ENCODE measurements at places on chromosomes 1 and 21. TPM values are rescaled to one million over a fixed set of nuclear protein-coding genes. Genes with fewer than 3 reads are reported as not detected.

- no peak for DNase-seq
Measured at GRCh38 chr1:245056913-245057312, 97.9 kb upstream of the KIF26B start.

GRCh38 chr21:33127154-33127867 lies 57.4 kb downstream of the OLIG1 start:
- peak; percentile 48 for DNase-seq

GRCh38 chr1:4652631-4653327 lies 1.6 kb upstream of the AJAP1 start:
- DNase-seq, result peak; percentile 8

The SHC1 gene
- total RNA-seq, result 148 TPM

The TTC4 gene
- 26.3 TPM for total RNA-seq

GRCh38 chr1:67705735-67706453 lies 20.9 kb downstream of the GADD45A start:
- DNase-seq, result no peak

DNA sequence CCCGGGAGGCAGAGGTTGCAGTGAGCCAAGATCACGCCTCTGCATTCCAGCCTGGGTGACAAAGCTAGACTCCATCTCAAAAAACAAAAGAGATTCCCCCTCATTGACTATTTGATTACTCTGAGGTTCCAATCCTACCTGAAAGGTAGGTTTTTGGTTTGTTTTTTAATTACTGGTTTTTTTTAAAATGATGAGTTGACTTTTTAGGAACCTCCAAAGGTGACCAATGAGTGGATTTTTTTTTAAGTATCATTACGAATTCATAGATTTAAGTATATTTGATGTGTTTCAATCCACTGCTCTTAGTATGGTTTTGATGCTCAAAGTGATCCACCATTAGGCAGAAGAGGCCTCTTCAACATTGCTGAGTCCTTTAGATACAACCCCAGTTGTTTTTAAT lies 47.9 kb upstream of the LAX1 start:
- DNase-seq, result no peak

DNA sequence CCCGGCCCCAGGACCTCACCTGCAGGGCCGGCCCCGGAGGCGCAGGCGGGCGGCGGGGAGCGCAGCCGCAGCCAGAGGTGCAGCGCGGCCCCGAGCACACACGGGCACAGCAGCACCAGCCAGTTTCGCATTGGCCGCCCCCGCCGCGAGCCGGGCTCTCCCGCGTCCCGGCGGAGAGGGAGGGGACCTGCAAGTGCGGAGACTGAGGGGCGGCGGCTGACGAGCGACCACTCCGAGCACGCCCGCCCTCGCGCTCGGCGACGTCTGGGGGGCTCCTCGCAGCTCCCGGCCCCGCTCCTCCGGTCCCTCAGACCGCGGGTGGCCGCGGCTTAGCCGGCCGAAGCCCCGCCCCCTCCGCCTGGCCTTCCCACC lies at the start of gene B3GALNT2:
Gene B3GALNT2, minus strand, starts transcription at position 331 of the 372 bp plus-strand sequence. Its CDS starts 200 bp downstream, at position 131.
- DNase-seq, result no peak

GRCh38 chr1:119222271-119222670 lies 81.8 kb upstream of the WARS2 start:
- DNase-seq, result no peak

GRCh38 chr1:234715252-234716014 lies 105.5 kb upstream of the IRF2BP2 start:
- DNase-seq, result no peak

GRCh38 chr1:232301246-232301645 lies 328.7 kb downstream of the SIPA1L2 start:
- DNase-seq, result no peak

The TCEA3 gene
- total RNA-seq, result 3.7 TPM

DNA sequence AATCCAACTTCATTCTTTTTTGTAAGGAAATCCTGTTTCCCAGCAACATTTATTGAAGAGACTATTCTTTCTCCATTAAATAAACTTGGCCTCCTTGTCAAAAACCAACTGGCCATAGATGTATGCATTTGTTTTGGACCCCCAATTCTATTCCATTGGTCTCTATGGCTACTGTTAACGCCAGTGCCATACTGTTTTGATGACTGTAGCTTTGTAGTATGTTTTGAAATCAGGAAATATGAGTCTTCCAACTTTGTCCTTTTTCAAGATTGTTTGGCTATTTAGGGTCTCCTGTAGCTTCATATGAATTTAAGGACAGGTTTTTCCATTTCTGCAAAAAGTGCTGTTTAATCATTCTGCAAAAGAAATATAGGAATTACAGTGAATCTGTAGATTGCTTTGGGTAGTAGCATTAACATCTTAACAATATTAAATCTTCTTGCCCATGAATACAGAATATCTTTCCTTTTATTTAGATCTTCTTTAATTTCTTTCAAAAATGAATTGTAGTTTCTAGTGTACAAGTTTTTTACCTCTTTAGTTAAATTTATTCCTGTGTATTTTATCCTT lies 61.3 kb downstream of the ITGB3BP start:
- DNase-seq, result no peak

DNA sequence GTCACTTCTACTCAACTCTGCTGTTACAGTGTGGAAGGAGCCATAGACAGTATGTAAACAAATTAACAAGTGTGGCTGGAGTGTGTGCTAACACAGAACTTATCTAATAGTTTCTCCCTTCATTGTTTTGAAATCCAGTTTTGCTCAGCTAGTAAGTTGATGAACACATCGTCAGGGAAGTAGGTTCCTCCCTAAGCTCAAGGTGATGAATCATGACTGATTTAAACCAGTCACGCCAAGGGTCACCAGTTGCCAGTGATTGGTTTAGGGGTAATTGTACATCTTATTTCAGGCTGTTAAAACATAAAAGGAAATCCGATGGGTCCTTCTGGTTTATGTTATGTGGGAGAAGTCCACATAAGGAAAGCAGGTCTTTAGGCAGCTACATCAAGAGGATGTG lies 97.0 kb upstream of the CHODL start:
- DNase-seq, result no peak

The IL6R gene
- total RNA-seq, result 6.8 TPM

DNA sequence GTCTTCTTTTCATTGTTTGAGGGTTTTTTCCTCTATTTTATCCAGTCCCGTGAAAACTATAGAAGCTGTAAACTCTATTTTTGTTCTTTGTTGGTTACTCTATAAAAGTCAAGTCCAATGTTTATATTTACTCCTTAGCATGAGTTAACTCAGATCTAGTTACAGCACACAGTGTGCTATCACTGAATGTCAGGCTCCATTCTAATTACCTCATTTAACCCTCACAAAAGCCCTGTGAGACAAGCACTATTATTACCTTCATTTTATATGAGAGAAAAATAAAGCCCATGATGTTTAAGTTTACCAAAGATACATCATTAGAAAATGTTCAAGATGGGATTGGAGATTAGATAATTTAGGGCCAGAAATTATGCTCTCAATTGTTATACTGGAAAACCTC lies 251.4 kb upstream of the SNX7 start:
- no peak for DNase-seq

- DNase-seq, result no peak
Measured at GRCh38 chr1:14113841-14114567, 414.0 kb downstream of the PRDM2 start.

GRCh38 chr1:191984856-191985255 lies 173.4 kb upstream of the RGS18 start:
- DNase-seq, result no peak

DNA sequence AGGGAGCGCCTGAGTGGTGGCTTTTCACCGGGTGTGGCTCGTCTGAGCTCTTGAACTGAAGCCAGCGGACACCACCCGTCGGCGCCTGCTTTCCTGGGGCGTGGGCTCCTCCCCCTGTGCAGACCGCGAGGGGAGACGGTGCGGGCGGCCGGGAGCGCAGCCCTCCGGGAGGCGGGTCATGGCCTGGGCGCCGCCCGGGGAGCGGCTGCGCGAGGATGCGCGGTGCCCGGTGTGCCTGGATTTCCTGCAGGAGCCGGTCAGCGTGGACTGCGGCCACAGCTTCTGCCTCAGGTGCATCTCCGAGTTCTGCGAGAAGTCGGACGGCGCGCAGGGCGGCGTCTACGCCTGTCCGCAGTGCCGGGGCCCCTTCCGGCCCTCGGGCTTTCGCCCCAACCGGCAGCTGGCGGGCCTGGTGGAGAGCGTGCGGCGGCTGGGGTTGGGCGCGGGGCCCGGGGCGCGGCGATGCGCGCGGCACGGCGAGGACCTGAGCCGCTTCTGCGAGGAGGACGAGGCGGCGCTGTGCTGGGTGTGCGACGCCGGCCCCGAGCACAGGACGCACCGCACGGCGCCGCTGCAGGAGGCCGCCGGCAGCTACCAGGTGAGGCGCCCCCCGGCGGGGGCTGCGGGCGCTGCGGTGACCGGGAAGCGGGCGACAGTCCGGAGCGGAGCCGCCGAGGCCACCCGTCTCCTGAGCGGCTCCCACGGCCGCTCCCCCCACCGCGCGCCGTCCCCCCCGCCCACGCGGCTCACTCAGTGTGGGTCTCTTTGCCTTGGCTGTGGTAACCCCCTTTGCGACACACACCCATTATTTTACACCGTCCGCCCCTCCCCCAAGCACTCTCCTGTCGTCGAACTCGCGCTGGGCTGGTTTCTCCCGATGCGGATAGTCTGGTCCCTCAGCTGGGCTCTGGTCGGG lies at the start of gene TRIM58:
Gene TRIM58, plus strand, starts transcription at position 119 of the 916 bp plus-strand sequence. Its CDS starts 60 bp downstream, at position 179.
- no peak for DNase-seq

The SKI gene
- 56.2 TPM for total RNA-seq

The CELF3 gene
- total RNA-seq, result not detected

DNA sequence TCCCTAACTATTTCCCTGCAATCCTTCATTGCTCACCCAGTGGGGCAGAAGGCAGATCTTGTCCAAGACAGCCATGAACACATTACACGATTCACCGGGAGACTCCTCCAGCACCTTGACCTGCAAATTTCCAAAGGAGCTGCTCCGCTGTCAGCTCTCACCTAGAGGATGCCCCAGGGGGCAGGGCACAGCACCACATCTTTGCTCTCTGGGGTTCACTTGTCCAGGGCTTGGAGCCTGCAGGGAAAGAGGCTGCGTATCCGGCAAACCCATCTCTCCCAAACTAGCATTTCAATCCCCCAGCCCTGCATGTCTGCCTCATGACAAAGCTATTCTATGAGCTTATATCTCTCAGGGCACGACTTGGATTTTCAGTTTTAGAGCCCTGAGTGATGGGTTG lies 35.1 kb upstream of the OLIG2 start:
- DNase-seq, result no peak

The SYCP1 gene
- total RNA-seq, result not detected

The HENMT1 gene
- total RNA-seq, result not detected

GRCh38 chr1:164240081-164240480 lies 318.9 kb upstream of the PBX1 start:
- no peak for DNase-seq

The PDPN gene
- not detected for total RNA-seq

The B4GALT3 gene
- total RNA-seq, result 53.7 TPM

DNA sequence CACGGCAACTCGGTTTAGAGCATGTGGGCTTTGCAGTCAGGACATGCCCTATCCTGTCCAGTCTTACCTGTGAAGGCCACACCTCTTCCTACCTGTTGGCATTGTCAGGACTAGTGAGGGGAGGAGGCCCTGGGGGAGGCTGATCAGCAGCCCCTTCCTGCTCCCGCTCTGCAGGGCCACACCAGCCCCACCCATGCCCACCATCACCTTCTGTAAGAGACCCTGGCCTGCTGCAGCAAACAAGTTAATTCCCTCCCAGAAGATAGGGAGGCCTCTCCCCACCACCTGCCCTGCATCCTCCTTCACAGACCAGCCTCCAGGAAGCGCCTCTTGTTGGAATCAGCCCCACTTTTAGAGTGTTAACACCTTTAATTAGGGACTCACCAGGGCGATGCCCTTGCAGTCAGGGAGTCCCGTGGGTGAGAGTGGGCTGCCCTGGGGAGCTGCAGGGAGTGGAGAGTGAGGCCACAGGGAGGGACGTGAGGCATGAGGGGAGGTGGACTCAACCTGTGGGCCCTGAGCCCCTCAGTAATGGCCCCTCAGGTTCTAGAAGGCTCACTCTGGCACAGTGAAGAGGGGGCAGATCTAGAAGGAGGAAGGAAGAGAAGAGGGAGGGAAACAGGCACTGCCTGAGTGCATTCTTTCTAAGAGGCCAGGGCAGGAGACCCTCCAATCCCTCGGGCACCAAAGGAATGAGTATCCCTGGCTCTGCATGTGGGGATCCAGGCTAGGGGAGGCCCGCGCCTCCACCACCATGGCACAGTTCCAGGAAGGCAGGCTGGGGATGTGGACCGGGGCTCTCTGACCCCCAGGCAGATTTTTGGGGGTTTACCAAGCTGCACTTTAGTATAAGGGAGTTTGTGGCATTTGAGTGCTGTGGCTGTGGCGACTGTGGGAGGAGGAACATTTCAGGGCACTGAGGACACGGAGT lies 8.2 kb downstream of the UMODL1 start:
- DNase-seq, result no peak

All from HCT116 (cell line).